Aorta (tissue), 5 donors: ENCODE measurements at places on chromosomes 7 and 10.

- no peaks in the 10 kb centered on the region for H3K27me3 ChIP-seq
- no peaks in the 10 kb centered on the region for H3K36me3 ChIP-seq
- H3K27ac ChIP-seq, result no peak overlapping the region
- peak overlapping the region; percentile 72 for H3K4me3 ChIP-seq
- H3K4me1 ChIP-seq, result no peaks in the 10 kb centered on the region
These were observed 31.1 kb downstream of the SKIDA1 start for GRCh38 chr10:21494191-21495001.

DNA sequence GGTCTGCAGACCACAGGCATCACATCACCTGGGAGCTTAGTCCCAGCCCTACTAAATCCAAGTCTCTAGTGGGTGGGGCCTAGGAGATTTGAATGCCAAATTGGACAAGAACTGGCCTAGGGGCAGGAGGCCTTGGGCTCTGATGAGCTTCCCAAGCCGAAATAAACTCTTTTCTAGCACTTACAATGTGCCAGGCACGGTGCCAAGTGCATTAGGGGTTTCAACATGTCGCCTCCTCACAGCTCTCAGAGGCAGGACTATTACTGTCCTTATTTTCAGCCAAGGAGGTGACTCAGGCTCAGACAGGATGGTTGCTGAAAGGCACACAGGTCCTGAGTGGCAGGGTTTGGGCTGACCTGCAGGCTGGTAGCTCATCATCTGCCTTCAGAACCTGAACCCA lies 9.2 kb upstream of the CPA1 start:
- DNase-seq, result peak; percentile 74
- peak overlapping the region; percentile 15 for H3K27ac ChIP-seq
- H3K4me3 ChIP-seq, result no peak overlapping the region
- no peaks in the 10 kb centered on the region for H3K4me1 ChIP-seq
- H3K27me3 ChIP-seq, result no peaks in the 10 kb centered on the region
- H3K36me3 ChIP-seq, result no peaks in the 10 kb centered on the region

DNA sequence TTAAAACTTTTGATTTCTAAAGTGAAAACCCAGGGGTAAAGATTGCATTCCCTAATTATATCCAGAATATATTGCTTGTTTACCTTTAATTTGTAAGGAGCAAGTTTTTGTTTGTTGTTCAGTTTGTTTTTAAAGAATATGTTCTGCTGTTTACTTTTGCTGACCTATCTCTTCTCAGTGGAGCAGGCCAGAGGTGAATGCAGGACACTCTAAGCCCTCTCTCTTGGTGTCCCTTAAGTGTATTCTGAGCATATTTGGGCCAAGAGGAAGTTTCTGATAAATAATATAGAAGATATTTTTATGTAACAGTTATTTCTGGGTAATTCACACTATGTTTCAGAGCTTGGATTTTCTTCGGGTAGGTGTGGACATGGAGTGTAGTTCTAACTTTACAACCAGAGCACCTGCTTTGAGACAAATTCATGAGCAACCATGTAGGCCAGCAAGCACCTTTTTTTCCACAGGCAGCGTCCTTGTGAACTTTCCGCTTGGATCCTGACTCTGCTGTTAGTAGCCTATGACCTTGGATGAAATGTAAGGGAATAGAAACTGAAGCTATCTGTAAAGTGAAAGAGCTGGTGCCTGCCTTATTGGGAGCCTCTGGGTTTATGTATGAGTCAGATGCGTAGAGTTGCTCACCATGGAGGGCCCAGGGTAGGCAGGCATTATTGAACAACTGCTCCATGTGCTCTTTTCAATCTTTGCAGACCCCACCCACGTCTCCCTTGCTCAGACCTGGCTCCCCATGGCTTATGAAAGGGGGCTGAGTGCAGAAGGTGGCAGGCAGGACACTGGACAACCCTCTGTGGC lies 16.1 kb downstream of the OGDH start:
- no peaks in the 10 kb centered on the region for H3K27me3 ChIP-seq
- DNase-seq, result no peak
- no peaks in the 10 kb centered on the region for H3K4me1 ChIP-seq
- no peak overlapping the region for H3K27ac ChIP-seq

DNA sequence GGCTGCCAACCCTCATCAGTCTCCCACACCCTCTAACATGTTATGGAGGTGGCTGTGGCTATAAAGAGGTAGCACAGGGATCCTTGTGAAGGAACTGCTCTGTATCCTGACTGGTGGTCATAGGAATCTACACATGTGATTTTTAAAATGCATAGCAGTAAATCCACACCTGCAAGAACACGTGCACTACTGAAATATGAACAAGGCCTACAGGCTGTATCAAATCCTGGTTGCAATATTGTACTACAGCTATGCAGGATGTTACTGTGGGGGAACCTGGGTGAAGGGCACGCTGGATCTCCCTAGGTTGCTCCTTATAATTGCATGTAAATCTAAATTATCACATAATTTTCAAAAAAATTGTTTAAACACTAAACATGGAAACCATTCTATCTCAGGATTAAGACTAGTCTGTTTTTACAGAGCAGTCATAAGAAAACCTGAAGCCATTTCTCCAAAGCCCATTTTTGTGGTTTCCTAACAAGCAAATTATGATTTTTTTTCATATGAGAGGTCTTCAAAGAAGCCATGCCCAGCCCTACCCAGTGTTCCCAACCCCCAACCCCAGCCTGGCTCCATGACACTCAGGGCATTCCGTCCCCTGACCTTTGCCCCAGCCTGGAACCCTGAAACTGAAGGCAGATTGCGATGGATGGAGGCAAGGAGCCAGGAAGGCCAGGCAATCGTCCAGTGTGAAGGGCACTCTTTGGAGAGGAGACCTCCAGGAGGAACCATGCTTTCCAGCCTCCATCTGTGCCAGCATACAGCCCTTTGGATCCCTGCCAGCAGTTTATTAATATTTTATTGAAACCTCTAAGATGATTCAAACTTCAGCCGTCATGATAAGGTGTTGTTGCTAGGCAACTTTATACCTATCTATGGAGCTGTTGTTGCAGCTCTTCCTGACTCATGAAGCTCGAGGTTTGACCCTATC lies 161.0 kb downstream of the GRID1 start:
- H3K4me3 ChIP-seq, result no peak overlapping the region
- H3K27me3 ChIP-seq, result no peaks in the 10 kb centered on the region
- DNase-seq, result peak; percentile 38
- H3K36me3 ChIP-seq, result no peaks in the 10 kb centered on the region
- H3K27ac ChIP-seq, result no peak overlapping the region

DNA sequence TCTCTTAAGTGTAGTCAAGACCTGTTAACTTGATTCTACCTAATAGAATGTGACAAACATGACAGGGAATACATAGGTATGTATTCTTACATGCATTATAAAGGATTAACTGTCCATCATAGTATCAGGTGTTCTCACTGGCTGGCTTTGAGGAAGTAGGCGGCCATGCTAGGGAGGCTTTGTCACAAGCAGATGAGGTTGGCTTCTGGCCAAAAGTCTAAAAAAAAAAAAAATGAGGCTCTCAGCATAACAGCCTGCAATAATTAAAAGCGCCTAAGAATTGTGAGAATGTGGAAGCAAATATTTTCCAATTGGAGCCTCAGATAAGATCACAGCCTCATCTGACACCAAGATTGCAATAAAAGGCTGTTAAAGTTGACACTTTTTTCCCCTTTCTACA lies 1256.8 kb upstream of the SORCS1 start:
- no peak overlapping the region for H3K4me3 ChIP-seq
- no peak overlapping the region for H3K27ac ChIP-seq
- no peaks in the 10 kb centered on the region for H3K36me3 ChIP-seq

- no peak for DNase-seq
- no peaks in the 10 kb centered on the region for H3K4me1 ChIP-seq
- no peaks in the 10 kb centered on the region for H3K27me3 ChIP-seq
- H3K4me3 ChIP-seq, result no peak overlapping the region
These were observed 4.2 kb upstream of the ARHGAP12 start for GRCh38 chr10:31932838-31933237.

DNA sequence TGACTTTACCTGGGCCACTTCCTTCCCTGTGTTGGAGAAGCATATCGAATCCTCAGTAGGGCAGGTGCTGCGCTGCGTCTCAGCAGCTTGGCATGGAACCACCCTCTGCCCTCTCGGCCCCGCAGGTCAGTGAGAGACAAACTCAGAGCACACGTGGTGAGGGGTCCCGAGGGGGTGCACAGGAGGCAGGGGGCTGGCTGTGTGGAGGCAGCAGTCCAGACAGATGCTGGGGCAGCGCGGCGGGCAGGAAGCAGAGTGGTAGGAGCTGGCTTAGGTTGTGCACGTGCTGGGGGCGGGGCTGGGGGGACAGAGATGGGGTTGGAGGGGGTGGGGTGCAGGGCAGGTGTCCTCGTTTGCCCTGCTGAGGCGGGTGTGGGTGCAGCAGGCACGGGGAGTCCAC lies 33.1 kb downstream of the NUB1 start:
- no peaks in the 10 kb centered on the region for H3K4me1 ChIP-seq
- DNase-seq, result no peak
- no peaks in the 10 kb centered on the region for H3K27me3 ChIP-seq
- H3K27ac ChIP-seq, result no peak overlapping the region

DNA sequence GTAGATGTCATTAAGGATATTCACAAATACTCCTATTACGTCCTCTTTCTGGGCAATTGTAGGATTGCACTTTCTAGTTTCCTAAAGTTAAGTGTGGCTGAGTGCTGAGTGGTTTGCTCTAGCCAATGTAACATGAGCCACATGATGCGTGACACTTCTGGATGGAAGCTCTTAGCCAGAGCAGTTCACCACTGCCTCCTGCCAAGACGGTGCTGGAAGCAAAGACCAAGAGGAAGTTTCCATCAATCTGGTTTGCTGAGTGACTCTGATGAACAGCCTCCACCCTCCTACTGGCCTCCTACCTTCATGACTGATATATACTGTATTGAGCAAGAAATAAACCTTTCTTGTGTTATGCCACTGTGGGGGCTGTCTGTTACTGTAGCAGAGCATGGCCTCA lies 318.1 kb downstream of the KCNMA1 start:
- H3K4me3 ChIP-seq, result no peak overlapping the region
- no peak overlapping the region for H3K27ac ChIP-seq
- H3K36me3 ChIP-seq, result no peaks in the 10 kb centered on the region
- H3K27me3 ChIP-seq, result no peaks in the 10 kb centered on the region

- H3K36me3 ChIP-seq, result no peaks in the 10 kb centered on the region
These were observed 938.4 kb downstream of the SORCS1 start for GRCh38 chr10:106226142-106226541.

GRCh38 chr7:85065306-85065705 lies 121.5 kb downstream of the SEMA3D start:
- no peaks in the 10 kb centered on the region for H3K27me3 ChIP-seq
- DNase-seq, result no peak
- H3K4me1 ChIP-seq, result no peaks in the 10 kb centered on the region
- no peak overlapping the region for H3K27ac ChIP-seq
- no peak overlapping the region for H3K4me3 ChIP-seq

DNA sequence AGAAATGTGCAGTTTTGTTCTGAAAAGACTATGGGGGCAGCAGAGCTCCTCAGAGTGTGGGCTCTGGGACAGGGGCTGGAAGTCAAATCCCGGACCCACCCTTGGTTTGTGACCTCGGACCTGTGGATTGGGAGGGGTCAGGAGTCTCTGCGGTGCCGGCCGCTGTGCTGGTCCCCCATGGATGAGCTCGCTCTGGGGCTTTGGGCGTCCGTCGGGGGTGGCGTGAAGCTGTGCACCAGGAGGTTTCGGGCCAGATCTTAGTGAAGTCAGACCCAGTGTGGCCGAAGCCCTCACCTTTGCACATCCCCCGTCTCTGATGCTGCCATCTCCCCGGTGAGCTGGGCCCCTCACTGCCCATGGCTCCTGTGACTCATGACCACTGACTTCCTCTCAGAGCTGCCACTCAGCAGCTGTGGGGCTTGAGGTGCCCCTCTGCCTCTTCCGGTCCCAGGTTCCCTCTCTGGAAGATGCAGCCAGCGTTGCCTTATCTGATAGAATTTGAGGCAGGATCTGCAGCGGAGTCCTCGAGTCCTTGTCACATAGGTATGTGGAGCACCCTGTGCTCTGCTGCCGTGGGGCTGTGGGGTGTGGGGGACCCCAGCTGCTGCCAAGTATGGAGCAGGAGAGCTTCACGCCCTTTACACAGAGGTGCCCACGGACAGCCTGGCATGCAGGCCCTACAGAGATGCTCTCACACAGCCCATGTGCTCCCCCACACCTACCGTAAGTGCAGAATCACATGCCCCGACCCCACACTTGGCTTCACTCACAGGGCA lies 11.4 kb upstream of the SCART1 start:
- H3K4me1 ChIP-seq, result no peaks in the 10 kb centered on the region
- peak; percentile 68 for DNase-seq
- no peak overlapping the region for H3K4me3 ChIP-seq
- H3K27ac ChIP-seq, result no peak overlapping the region
- H3K36me3 ChIP-seq, result no peaks in the 10 kb centered on the region
- H3K27me3 ChIP-seq, result no peaks in the 10 kb centered on the region

DNA sequence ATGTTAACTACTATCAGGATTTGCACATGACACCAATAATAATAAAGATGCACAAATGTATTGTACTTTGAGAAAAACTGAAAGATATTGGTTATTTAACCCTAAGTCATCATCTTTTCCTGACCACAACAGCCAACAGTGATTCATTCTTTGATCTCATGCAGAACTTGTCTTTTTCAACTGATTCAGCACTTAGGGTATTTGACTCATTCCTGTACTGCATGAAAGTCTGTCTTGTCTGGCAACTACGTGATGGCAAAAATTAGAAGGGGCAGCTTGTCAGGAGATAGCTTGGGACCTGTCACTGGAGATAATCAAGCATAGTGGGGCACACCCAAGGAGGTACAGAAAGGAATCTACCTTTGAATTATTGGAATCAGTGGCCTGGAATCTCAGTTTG lies 77.8 kb upstream of the LRRC17 start:
- H3K27ac ChIP-seq, result no peak overlapping the region
- no peak overlapping the region for H3K4me3 ChIP-seq
- H3K4me1 ChIP-seq, result no peaks in the 10 kb centered on the region
